Activated T-cell treated with anti-CD3 and anti-CD28 coated beads, Interleukin-2, amount 50 U/mL, for 4 hours (primary cell): ENCODE measurements at places on chromosomes 11 and 22.

DNA sequence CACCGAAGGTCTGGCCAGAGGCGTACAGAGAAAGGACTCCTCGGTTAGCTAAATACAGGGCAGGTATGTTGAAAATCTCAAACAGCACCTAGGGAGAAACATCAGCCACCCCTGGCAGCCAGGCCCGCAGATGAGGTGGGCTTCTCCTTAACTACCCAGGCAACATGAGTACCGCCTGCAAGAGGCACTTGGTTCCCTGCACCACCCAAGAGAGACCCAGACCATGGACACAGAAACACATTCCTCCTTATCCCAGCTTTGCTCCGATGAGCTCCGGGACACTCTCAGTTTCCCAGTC, 53.0 kb downstream of the DHCR7 start:
- DNase-seq: no peak

DNA sequence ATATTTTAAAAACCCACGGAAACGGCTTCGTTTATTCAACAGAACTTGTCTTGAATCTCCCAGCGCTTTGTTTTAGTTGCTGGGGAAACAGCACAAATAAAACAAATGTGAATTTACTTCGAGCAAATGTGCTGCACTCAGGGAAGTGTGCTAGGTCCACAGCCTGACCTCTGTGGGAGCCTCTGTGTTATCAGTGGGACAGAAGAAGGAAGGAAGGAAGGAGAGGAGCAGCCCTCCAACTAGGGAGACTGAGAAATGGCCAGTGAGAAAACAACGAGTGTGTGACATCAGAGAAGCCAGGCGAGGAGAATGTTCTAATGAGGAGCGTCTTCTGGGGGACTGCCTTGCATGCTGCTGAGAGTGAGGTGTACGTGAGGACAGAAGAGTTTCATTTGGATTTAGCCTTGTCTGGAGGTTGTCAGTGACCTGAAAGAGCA, 42.7 kb downstream of the PPP6R3 start:
- DNase-seq: no peak

DNA sequence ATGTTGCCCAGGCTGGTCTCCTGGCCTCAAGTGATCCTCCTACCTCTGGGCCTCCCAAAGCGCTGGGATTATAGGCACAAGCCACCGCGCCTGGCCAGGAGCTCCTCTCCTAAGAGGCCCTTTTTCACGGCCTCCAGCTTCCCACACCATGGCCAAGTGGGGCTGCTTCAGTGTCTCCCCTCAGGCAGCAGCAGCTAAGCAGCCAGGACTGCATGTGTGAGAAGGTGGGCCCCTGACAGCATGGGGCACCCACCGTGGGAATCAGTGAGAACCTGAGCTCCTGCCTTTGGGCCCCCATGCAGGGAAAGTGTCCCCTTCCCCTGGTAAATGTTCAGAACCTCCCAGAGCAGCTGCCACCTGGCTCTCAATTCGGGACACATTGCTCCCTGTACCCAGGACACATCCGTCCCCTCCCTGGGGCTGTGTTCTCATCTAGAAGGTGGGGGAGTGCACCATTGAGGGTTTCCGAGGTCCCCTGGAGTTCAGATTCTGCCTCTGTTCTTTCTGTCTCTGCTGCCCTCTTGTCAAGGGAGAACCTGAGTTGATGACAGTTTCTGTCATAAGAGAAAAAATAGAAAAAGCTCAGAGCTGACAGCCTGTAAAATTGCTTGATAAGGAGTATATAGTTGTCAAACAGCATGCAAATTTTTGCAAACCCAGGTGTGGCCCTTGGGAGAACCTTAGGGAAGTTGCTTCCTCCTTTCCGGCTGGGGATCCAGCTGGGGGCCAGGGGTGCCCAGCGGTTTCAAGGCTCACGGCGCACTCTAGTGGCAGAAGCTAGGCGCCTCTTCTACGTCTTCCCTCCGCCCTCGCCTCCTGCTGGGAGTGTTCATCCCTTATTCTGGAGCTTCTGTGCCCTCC, 29.7 kb downstream of the FAM83F start:
- DNase-seq: peak; percentile 60

DNA sequence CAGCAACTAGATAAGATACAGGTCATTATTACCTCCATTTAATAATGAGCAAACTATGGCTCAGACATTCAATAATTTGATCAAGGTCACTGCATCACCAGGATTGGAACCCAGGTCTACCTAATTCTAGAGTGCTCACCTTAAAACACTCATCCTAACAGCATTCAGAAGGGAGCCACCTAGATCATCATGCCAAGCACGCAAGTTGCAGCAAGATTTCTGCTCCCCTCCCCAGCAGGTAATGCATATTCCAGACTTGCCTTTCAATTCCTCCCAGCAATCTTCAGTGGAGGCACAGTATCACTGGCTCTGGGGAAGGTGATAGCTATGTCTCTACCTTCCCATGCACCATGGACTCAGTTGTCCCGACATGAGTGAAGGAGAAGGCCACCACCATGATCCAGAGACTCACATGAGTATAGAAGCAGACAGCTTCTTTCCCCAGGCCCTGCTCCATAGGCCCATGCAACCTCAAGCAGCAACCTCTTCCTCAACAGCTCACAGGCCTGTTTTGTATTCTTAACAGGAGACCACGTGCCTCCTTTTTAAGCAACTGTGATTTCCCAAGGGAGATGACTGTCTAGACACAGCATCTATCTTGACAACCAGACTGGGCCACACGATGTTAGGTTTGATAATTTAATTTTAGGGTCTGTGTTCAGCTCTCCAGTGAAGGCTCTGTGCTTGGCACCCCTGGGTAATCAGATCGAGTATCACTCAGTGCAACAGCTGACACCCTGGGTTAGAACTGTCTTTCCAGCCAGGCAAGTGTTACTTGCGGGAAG, 36.4 kb downstream of the RAB30 start:
- no peak for DNase-seq

DNA sequence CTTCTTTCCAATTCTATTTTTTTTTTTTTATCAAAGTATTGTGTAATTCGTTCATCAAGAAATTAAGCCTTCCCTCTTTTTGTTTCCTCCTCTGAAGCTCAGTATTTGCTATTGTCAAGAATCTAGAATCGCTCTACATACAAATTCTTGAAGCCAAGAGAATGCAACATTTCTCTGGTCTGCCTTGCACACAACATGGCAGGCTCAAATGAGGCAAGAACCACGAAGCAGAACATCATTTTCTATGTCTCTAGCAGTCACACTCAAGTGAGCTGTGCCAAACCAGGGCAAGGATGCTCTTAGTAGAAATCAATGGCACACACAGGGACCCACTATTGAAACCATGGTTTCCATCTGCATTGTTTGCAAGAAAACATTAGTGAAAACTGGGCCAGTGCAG, 46.7 kb upstream of the SLC1A2 start:
- DNase-seq: no peak

DNA sequence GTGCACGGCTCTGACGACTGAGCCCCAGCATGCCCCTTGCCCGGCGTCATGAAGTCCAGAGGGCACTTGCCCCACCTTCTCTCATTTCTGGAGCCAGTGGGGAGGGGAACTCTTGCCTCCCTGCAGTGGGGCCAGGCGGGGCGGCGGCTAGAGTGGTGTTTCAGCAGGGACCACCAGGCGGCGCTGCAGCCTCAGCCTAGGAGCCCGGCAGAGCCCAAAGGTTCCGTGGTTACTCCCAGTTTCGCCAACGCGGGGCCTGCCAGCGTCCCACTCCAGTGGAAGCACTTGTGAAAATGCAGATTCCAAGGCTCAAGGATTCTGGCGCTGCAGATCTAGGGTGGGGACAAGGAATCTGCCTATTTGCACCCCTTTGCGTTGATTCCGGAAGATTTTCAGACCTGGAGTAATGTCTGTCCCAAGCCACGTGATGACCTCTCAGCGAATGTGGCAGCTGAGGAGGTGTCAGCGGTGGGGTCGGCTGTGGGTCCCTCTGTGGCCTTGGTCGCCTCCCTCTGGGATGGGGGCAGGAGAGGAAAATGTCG, 55.7 kb downstream of the CD82 start:
- peak; percentile 55 for DNase-seq

DNA sequence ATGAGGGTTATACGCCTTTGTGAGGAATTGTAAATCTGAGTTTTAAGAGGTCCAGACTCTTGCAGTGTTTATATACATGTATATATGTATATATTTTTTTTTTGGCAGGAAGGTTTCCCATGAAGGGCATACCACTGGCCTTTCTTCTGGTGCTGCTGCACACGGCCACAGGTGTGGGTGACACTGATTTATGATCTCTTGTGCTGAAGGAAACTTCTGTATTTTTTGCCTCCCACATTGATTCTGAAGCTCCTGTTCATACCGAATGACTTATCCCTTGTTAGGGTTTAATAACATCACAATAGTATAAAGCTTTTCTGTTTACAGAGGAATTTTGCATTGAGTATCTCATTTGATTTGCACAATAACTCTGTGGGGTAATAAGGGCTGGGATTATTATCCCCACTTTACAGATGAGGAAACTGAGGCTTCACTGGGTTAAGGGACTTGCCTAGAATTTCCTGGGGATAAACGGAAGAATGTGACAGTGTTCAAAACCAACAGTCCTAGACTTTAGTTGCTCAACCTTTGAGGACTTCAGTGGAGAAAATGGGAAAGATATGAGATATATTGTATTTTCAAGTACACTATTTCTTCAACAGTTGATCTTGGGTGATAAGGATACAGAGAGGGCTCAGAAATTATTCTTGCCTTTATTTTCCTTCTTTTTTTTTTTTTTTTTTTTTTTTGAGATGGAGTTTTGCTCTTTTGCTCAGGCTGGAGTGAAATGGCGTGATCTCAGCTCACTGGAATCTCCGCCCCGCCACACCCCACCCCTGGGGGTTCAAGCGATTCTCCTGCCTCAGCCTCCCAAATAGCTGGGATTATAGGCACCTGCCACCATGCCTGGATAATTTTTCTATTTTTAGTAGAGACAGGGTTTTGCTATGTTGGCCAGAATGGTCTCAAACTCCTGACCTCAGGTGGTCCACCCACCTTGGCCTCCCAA, 70.1 kb downstream of the MICAL2 start:
- no peak for DNase-seq

GRCh38 chr11:110295086-110295485, 1.3 kb downstream of the RDX start:
- no peak for DNase-seq

DNA sequence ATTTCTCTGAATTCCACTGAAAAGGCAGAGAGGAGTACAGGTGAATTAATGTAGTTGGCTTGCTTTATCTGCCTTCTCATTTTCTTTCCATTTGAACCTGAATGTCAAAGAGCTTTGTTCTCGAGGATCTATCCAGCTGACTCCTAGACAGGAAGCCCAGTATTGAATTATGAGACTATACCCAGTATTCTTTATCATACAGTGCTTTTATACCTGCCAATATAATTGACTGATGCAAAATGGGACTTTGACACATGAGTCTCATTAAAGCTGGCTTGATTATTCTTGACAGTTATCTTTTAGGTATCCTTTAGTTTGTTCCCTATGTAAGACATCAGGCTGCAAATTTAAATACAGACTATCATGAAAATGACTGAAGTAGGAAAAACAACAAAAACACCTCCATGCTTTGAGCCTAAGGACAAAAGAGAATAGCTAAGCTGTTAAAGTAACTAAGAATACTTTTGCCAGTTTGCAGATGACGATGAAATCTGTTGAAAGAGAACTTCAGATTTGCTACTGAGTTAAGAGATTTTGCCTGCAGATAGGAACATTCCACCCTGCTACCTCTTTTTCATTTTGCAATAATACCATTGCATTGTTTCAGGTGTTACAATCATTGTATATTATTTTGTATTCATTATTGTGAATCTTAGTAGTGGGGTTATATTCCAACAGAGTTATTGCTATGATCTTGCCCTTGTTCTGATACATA, 117.1 kb downstream of the ENTHD1 start:
- DNase-seq: no peak

DNA sequence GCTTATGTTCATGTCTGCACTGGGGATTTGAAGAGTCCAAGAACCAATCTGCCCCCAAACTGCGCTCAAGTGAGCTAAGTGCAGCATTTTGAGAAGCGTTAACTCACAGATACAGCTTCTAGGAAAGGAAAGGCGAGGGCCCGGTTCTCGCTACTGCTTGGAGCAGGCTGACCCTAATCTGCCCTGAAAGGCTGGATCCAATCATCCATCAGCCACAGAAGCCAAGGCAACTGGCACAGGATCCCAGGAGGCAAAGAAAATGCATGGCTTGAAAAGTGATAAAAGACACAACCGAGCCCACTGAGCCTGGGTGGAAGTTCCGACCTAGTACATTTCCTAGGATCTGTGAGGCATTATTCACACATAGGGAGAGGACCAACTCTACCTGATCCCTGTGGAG, 174.8 kb downstream of the LARGE1 start:
- no peak for DNase-seq

- DNase-seq: no peak
Observed at GRCh38 chr11:127003260-127003981, 2.9 kb upstream of the KIRREL3 start.

DNA sequence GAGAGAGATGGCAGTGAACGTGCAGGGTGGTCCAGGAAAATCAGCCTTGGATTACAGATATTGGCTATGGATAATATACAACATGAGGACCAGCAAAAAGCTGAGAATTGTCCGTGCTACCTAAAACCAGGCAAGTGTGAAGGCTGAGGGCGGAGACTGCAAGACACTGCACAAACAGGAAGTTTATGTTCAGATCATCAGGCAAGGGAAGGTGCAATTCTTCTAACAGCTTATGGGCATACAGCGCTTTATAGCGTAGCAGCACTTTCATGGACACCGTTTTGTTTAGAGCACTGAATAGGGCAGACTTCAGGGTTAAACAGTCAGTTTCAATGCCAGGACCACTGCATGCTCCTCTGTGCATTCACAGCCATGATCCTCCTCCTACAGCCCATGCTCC, 93.1 kb upstream of the TMEM45B start:
- no peak for DNase-seq

- no peak for DNase-seq
Observed at GRCh38 chr11:75160880-75161279, 10.0 kb downstream of the SLCO2B1 start.

GRCh38 chr22:40394607-40395006, 24.2 kb downstream of the SGSM3 start:
- DNase-seq: no peak

- DNase-seq: no peak
Observed at GRCh38 chr11:76320929-76321328, 60.0 kb downstream of the THAP12 start.

DNA sequence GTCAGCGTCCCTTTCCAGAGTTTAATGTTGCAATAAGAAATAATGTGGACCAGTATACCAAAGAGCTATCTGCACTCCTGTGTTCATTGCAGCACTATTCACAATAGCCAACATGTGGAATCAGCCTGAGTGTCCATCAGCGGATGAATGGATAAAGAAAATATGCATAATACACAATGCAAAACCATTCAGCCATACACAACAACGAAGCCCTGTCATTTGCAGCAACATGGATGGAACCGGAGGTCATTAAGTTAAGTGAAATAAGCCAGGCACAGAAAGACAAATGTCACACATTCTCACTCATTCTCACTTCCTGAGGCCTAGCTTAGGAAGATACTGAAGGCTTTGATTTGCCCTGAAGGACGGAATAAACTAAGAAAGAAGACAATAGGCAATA, 22.1 kb downstream of the SLC5A4 start:
- no peak for DNase-seq
